ENCODE measurements at places on chromosomes 3 and 15.

GRCh38 chr15:99054025-99054387 is 46.4 kb upstream of the PGPEP1L start:
- DNase-seq = no peak

- no peak for DNase-seq
These were observed 67.4 kb upstream of the ZNF148 start for GRCh38 chr3:125442506-125442905.

- no peak for DNase-seq
These were observed 769.5 kb downstream of the GRM7 start for GRCh38 chr3:7630351-7630911.

DNA sequence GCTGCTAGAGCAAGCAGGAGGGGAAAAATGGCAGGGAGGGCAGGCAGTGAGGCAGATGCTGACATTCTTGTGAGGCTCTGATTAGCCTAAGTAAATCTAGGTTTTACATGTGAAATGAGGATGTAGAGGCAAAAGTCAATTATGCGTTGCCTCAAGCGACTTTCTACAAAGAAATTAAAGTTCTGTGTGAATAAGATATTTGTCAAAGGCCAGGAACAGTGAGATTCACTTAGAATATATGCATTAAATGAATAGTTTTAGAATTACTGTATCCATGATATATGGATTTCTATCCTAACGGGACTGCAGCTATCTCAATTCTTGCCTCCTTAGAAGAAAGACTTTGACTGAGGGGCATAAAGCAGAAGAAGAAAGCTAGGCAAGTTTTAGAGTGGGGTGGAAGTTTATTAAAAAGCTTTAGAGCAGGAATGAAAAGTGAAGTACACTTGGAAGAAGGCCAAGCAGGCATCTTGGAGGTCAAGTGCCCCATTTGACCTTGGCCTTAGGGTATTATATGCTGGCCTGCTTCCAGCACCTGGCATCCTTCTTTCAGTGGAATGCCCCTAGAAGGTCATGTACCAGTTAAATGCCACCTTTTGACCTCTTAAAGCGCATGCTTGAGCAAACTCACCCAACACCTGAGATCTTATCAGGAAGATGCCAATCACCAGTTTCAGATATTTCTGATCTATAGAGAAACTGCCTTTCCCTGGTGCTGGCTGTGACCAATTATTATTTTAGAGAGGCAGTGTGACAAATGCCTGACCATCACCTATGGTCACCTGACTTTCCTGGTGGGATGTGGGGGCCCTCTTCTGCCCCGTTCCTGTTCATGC is 38.2 kb downstream of the OSTN start:
- DNase-seq = no peak

GRCh38 chr3:52892625-52893311 is 4.6 kb downstream of the STIMATE start:
- DNase-seq = no peak

DNA sequence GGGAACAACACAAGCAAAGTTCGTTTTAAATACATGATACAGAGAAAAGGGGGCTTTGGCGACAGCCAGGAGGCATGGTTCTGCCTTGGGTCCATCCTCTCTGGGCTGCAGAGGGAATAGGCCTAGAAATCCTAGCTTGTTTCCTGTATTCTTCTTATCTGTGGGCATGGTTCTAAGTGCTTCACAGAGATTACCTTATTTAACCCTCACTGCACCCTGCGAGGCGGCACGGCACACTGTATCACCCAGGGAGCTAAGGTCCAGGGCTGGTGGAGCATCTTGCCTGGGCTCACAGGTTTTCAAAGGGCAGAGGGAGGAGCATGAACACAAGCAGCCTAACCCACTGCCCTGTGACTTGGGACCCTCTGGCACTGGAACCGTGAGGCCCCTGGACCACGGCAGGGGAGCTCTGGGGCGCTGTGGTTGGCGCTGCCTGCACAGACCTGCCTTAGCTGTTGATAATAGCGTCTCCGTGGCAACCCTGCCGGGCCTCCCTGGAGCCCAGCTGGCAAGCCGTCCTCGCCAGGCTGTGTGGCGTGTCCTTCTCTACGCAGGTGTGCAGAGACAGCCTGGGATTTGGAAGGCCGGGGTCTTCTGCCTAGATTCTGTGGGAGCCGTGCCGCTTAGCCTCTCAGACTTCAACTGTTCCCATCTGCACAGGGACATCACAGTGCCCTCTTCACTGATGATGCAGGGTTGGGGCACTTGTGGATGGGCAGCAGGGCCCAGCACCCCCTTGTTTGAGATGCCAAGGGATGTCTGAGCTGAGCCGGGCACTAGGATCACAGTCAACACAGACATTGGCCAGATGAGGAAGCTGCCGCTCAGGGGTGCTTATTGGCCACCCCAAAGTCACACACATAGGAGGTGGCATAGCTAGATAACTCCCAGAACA is 154.6 kb upstream of the TLE3 start:
- no peak for DNase-seq

DNA sequence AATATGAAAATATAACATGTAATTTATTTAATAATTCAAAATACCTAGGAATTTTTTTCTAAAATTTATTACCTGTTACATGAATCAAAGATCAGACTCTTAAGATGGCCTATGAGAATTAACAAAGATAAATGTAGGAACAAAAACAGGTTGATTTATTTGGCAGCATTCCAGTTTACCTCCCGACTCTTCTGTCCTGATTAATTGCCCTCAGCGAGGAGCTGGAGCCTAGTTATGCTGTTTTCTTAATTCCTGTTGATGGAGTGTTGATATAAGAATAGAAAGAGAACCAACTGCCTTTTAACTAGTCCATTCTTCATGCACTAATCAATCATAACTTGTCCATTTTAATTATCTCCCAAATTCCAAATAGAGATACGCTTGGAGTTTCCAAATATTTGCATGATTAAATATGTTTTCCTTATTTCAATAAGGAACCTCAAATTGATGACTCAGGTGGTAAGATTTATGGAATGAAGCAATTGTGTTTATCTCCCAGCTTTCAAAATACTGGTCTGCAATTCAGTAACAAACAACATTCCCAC is 10.6 kb upstream of the CPB1 start:
- DNase-seq = no peak

GRCh38 chr3:37558580-37558979 is 303.1 kb upstream of the CTDSPL start:
- no peak for DNase-seq

- peak; percentile 30 for DNase-seq
These were observed 211.8 kb downstream of the TP63 start for GRCh38 chr3:189842681-189843602.

DNA sequence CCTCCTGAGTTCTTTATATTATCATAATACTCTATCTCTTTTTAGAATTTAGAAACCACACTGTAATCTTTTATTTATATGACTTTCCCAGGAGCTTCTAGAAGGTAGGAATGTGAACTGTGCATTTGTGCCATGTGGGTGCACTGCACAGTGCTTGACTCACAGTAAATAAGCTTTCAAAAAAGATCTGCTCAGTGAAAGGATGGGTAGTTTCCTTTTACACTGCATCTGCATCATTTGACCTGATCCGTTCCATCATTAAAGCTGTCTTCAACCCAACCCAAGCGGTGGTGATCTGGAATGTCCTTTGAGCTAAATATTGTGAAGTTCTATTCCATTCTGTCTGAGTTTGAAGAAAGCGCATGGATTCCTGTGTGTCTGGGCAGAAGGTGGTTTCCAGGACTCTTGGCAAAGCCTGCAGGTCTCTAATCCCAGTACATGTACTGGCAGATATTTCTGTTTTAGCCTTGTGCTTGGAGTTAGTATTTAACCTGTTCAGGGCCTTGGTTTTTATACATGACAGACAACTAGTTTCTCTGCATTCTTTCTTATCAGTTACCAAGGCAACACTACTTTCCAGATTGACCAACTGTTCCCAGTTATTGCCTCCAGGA is 96.7 kb downstream of the DHX30 start:
- DNase-seq = no peak

All from H9 (cell line).